ENCODE measurements at places on chromosomes 1 and 21.

DNA sequence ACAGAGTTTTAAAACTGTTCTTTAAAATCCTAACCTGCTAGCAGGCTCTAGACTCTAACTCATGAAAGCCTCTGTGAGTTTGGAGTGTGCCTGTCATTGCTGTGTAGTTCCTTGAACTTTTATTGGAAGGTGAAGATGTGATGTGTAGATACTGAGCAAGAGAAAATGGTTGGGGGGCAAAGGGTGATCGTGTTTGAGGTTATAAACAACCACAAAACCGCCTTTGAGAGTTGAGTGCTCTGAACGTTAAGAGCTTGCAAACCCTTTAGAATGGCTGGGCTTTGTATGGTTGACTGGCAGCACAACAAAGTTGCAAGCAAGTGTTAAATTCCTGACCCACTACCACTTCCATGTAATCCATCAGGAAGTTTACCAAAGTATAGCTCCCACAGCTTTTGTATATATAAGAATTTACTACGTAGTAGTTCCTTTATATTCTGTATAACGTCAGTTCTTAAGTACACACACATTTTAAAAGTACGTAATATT lies 19.6 kb downstream of the BACE2 start:
- no peak for DNase-seq

DNA sequence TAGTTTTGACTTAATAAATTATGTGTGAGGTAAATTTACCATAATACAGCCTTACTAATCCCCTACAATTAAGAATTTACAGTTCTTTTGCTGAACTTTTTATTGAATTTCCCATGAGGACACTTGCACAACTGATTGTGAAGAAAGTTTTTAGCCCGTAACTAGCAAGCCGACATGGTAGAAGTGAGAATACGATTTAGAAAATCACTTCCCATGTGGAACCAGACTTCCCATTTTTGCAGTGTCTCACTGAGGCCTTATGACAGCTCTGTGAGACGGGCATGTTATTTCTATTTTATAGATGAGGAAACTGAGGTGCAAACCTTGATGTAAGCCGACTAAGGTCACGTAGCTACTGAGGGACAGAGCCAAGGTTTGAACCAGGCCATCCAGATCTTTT lies 32.5 kb upstream of the LMO4 start:
- no peak for DNase-seq

- DNase-seq, result no peak
Measured at GRCh38 chr1:199546323-199546722, 481.2 kb upstream of the NR5A2 start.

DNA sequence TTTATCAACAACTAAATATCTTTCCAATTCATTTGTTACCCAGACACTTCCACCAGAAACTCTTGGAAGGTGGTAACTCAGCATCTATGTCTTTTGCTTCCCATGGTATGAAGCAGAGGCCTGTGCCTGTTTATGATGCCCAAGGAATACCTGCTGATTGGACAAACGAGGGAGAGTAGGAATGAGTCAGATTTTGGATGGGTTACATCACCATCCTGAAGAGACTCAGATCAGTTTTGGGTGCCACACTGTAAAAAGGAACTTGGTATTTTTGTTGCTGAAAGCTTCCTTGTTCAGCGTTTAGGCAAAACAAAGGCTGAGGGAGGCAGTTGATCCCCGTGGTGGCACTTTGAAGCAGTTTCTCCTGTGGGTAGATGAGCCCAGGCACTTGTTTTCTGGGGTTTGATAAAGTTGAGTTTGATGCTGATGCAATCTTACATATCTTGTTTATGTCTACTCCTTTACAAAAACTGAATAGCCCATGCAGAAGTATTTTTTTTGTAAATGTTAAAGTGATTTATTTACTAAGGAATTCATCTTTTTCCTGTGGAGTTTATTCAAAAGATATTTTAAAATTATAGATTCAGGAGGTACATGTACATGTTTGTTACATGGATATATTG lies 26.7 kb upstream of the CYP4X1 start:
- DNase-seq, result no peak

DNA sequence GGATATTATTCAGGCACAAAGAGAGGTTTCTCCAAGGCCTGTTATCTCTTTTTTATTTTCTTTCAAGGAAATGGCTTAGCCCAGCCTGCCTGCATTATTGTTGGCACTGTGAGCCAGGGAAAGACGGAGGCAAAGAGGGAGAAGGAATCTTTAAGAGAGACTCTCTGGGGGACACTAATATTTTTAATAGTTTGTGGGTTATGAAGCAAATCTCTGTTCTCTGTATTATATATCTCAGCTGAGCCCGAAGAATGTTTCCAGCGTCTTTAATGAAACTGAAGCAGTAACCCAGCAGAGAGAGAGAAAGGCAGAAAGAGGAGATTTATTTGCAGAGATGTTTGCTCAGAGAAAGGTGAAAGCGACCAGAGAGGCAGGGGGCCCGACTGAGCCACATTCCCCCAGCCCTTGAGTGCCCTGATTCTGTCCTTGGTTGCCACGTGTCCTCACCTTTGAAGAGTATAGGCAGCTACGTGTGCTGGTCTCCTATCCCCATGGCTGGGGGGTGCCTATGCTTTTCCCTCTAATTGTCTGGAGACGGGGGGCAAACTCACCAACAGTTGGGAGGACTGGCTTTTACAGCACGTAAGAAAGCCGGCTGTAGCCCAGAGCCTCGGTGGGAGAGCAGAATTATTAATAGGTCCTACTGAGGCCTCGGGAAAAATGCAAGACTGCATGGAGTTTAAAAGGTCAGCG lies 166.4 kb downstream of the TRABD2B start:
- DNase-seq, result no peak

DNA sequence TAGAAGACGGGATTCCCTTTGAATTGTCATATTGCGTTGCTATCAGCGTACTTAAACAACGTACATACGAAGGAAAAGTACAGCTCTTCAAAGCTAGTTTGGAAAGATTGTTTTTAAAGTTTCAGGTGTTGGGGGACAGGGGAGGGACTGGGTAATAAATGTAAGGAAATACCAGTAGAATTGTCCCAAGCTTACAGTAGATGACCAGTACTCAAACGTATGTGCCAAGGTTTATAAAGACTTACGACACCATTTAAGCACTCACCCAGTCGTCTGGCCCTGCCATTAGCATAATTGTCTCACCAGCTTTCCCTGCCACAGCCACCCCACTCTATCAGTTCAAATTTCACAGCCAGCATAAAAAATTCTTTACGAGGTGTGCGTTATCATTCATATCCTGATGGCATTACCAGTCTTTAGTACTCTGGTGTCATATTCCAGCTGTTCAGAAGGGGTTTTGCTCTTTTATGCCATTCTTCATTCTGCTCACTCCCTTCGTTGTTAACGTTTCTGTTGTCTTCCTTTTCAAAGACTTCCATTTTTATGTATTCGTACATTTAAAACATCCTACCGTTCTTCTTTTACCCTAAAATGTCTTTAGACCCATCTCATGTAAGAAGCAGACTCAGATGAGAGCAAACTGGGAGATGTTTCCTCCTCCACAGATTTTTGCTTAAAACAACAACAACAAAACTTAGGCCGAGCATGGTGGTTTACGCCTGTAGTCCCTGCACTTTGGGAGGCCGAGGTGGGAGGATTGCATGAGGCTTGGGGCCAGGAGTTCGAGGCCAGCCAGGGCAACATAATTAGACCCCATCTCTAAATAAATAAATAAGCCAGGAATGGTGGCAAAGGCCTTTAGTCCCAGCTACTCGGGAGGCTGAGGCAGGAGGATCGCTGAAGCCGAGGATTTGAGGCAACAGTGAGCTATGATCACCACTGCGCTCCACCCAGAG lies 1.0 kb upstream of the HP1BP3 start:
- peak; percentile 72 for DNase-seq

DNA sequence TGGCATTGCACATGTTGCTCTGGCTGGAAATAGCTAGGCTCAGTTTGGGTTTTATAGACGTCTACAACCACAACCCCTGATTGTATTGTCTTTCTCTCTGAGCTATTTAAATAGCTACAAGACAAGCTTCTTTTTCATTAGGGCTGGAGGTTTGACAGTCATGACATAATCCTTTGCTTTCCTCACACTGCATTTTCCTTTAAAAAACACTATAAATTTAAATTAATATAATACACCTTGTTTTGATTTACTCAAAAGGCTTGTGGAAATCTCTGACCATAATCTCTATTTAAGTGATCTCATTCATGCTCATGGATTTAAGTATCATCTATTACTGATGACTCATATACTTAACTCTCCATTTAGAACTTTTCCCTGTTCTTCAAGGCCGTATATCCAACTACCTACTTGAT lies 50.4 kb upstream of the PTGFR start:
- DNase-seq, result no peak

DNA sequence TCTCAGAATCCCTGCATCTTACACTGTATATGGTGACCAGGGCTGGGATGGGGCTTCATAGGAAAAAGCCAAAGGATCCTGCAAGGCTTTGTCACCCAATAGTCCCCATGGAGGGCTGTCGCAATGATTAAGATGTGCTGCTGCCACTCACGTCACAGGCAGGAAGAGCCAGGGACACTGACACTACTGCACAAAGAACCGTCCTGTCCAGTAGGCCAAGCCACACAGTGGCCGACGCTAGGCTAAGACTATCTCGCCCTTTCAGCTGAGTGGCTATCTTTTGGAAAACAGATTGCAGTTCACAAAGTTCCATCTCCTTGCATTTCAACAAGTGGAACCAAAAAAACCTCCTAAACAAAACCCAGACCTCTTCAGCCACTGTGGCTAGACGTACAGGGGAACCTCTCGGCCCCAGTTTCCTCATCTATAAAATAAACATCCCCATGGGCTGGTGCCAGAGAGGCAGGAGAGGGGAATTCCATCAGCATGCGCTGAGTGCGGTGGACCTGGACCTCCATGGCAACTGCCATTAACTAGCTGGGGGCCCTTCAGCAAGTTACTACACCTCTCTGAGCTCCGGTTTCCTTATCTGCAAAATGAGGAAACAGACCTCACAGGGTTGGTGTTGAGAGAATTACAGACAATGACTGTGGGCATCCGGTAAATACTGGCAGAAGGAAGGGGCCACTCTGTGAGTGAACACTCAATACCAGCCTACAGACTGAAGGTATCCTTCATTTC lies 8.7 kb downstream of the CAPZB start:
- DNase-seq, result no peak

DNA sequence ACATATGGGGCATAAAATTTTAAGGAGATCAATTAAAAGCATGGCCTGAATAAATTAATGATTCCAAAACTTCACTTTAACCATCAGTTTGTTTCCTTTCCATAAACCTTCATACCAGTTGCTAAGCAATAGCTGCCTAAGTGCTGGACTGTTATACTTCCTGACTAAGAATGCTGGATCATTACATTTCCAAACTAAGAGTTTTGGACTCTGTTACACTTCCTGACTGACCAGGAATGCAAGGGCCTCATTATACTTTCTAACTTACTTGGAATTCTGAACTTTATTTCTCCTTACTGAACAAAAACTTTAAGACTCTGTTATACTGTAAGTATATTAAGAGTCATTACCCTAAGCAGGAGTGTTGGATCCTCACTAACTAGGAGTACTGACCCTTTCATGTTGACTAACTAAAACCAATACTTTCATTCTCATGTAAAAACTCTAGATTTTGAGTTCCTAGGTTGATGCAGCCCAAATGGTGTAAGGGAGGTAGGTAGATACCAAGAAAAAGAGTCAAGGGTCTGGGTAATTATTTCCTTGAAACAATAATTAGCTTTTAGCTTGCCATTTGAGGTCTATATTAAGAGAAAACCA lies 118.2 kb downstream of the FAF1 start:
- no peak for DNase-seq

DNA sequence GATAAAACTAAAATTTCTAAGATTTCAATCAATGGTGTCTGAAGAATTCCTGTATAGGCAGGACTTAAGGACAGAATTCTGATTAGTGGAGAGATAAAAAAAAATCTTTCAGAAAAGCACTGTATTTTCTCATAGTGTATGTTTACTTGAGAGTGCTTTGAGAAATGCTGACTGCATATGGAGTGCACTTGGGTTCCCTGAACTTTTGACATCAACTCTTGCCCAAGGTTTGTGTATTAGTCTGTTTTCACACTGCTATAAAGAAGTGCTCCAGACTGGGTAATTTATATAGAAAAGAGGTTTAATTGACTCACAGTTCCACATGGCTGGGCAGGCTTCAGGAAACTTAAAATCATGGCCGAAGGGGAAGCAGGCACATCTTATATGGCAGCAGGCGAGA lies 275.0 kb downstream of the LRRC40 start:
- DNase-seq, result no peak

- DNase-seq, result peak; percentile 80
Measured at GRCh38 chr1:179079113-179079761, 2.6 kb upstream of the TOR3A start.

- DNase-seq, result no peak
Measured at GRCh38 chr1:109181807-109182163, 31.9 kb upstream of the SARS1 start.

DNA sequence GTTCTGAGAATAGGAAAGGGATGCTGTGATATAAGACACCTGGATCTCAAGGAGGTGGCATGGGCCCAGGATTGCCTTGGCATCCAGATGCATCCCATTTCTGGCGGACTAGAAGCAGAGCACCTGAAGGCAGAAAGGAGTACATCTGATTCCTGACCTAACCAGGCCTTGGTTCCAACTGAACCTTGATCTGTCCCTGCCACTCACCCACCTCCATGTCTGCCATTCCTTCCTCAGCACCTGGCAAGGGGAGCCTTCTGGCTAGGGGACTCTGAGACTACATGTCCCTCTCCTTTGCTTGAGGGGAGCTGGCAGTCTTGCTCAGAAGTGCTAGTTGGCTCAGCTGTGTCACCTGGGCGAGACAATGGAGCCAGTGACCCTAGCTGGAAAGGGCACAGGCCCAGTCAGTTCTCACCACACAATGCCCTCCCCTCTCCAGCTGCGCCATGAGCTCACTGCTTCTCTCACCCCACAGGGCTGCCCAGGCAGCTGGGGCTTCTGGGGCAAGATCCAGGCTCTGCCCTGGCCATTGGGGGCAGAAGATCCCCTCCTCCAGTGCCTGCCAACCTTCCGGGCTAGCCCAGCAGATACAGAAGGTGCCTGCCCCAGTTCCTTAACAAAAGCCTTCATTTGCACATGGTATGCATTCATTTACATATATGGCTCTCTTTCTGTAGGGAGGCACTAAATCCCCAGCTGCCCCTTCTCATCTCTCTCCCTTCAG lies 2.9 kb downstream of the IGSF8 start:
- no peak for DNase-seq

DNA sequence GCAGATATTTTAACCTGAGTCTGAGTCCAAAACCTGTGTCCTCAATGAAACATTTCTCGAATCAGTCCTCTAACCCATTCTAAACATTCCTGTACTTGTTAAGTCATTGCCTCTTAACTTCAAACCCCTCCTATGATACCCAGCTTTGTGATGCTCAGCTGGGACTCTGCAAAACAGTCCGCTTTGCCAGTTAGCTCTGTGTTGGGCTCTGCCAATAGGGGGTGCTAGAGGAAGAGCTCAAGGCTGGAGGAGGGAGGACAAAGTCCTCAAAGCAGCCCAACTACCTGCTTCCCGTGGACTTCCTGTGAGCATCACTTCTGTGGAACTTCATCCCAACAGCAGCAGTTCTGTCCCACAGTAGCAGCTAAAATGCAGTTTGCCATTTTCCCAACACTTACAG lies 38.1 kb upstream of the SYT14 start:
- DNase-seq, result peak; percentile 53
